ENCODE measurements at places on chromosomes 1 and 21.

GRCh38 chr21:16606271-16606670 is 876.5 kb downstream of the USP25 start:
- no peak for DNase-seq

GRCh38 chr1:155219592-155220031 is 11.1 kb downstream of the MTX1 start:
- peak; percentile 55 for DNase-seq

GRCh38 chr1:151542710-151543129 is 2.6 kb downstream of the TUFT1 start:
- no peak for DNase-seq

GRCh38 chr1:182101415-182102042 is 40.0 kb upstream of the ZNF648 start:
- no peak for DNase-seq

GRCh38 chr1:109237512-109237911 is 11.8 kb upstream of the CELSR2 start:
- DNase-seq: no peak

GRCh38 chr21:15222707-15223106 is 157.9 kb upstream of the NRIP1 start:
- no peak for DNase-seq

GRCh38 chr1:61399199-61399598 is 316.8 kb downstream of the NFIA start:
- no peak for DNase-seq

- no peak for DNase-seq
Observed at GRCh38 chr1:211009944-211010343, 124.0 kb downstream of the KCNH1 start.

GRCh38 chr21:34926803-34927467 is 122.2 kb downstream of the RUNX1 start:
- DNase-seq: no peak

DNA sequence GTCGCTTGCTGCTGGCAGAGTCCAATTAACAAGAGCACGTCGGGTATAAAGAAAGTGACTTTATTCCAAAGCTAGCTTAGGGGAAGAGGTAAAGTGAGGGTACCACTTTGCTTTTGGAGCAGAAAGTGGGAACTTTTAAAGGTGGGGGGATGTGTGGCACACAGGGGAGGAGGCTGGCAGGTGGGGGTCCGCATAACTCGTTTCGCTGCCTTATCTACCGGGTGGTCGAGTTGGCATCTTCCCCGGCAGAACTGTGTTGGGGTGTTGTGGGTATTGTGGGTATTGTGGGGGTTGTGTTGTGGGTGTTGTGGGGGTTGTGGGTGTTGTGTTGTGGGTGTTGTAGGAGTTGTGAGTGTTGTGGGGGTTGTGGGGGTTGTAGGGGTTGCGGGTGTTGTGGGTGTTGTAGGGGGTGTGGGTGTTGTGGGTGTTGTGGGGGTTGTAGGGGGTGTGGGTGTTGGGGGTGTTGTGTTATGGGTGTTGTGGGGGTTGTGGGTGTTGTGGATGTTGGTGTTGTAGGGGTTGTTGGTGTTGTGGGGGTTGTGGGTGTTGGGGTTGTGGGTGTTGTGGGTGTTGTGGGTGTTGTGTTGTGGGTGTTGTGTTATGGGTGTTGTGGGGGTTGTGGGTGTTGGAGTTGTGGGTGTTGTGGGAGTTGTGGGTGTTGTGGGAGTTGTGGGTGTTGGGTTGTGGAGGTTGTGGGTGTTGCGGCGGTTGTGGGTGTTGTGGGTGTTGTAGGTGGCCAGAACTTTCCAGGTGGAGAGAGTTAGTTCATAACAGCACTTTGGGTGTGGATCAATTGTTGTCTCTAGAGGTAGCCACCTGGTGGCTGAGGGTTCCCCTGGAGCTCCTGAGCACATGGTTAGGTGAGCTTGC is 52.7 kb downstream of the AGPAT3 start:
- no peak for DNase-seq

- no peak for DNase-seq
Observed at GRCh38 chr21:34511787-34512455, at the start of gene KCNE1. Gene KCNE1, minus strand, starts transcription at chr21:34512210. Its CDS starts 62,576 bp downstream, at chr21:34449634.
